Ovary (tissue), 10 donors: ENCODE measurements at places on chromosomes 2 and 18.

DNA sequence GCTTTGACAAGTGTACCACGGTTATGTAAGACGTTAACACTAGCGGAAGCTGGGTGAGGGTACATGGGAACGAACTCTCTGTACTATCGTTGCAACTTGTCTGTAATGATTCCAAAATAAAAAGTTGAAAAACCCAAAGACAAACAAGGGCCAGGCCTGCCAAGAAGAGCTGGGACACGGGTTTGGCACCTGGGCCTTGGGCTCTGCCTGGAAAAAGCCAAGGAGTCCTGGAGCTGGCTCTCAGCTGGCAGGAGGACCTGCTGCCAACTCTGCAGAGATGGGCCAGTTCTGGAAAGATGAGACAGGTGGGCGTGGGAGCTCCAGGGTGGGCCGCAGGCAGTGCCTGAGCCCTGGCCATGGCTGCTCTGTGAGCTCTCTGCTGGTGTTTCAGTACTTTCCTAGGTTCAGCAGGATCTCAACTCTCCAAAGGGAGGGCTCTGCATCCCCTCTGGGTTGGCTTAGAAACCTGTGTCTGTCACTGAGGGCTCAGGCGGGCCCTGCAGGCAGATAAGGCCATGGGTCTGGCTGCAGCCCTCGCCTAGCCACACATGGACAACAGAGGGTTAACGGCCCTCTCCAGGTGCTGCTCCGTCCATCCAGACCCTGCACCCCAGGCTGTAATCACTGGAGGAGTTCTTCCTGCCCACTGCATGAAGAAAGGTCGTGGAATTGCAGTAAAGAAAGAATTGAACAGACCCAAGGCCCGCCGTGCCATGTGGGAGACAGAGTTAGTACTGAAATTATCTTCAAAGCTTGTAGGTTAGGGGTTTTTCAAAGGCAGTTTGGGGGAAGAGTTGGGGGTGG, 89.9 kb downstream of the RHOB start:
- no peak for DNase-seq

DNA sequence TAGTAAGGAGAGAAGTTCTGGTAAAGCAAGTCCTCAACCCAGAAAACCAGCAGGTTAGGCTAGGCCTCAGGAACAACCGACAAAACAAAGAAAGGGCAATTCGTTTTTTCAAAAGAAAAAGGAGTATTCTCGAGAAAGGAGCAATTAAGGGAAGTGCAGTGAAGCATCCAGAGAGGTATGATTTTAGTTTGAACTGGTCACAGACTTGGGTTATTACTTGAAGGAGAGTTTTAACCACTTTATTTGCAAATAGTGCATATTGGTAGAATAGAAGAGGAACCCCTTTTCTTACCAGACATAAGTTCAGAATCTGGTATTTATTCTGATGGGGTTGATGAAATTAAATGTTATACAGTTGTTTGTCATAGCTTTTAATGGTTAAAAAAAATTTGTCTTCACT, 110.0 kb upstream of the GCFC2 start:
- DNase-seq = no peak

DNA sequence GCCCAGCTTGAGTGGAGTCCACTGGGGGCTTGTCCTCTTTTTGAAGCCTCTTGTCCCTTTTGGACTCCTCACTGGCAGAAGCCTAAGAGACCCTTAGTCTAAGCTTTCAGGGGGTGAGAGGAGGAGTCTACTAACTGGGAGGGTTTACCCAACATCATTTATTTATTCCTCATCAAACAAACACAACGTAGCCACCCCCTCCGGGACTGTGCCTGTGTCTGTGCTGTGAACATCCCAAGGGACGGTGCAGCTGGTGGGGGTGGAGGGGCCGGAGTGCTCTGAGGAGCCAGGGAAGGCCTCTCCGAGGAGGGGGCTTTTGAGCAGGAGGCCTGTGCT, 42.7 kb upstream of the TAF1B start:
- no peak for DNase-seq

- DNase-seq = peak; percentile 65
Measured at GRCh38 chr2:241882091-241882625, 12.6 kb downstream of the RTP5 start.

- DNase-seq = no peak
Measured at GRCh38 chr2:182728014-182728413, 12.0 kb downstream of the DNAJC10 start.

DNA sequence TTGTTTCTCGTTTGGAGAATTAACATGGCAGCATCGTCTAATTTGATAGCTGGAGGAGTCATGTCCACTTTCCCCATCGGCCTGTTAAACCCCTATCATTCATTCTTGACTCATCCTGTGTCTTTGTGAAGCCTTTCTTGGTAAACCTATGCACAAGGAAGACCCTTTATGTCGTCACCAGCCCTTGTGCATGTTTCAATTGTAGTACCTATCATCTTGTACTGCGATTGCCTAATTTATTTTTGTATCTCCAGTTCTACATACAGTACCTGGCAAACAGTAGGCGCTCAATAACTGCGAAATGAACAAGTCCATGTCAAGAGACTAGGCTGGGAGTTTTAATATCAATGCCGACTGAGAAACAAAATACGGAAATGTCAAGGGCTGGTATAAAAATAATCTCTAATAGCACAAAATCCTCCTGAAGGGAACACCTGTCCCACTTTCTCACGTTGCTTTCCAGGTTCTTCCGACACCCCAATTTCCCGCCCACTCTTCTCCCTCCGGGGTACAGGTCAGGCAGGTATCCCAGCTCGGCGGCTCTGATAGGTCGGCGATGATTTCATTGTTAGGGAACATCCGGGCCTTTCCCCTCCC, 1.3 kb upstream of the PPM1B start:
- DNase-seq = peak; percentile 31

- no peak for DNase-seq
Measured at GRCh38 chr18:75854808-75855207, 427.3 kb upstream of the SMIM21 start.

- no peak for DNase-seq
Measured at GRCh38 chr2:2575870-2576386, 244.9 kb upstream of the MYT1L start.

GRCh38 chr2:32284321-32284720, 6.6 kb downstream of the YIPF4 start:
- DNase-seq = no peak

DNA sequence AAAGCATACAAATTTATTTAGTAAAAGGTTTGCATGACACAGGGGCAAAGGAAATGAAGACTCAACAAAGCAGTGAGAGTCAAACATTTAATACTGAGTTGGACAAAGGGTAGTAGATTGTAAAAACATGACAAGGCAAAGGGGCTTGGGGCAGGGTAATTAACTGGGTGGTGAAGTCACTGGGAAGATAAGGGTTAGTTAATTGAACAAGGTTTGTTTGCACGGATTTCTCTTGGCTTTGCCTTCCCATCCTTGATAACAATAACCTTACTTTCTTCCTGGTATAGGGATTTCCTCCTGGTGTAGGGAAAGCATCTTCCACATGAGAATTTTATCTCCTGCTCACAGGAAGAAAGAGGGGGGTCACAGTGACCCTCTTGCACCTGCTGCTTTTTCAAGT, 26.8 kb upstream of the RTTN start:
- DNase-seq = no peak

DNA sequence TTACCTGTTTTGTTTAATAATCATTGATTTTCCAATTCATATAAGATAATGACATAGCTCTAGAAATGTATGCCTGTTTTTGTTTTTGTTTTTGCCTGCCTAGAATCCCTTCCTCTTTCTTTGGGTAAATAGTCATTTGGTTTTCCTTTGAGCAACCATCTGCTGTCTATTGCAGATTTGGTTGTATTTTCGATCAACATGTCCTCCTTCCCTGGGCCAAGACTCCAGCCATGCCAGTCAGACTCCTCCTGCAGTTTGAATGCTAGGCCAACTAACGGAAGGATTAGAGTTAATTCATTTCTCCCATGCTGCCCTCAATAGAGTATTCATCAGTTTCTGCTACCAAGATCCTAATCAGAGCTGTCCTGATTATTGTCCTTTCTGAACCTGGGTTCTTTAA, 67.1 kb downstream of the MAIP1 start:
- DNase-seq = no peak

GRCh38 chr18:75122334-75122958, 86.5 kb downstream of the PTGR3 start:
- no peak for DNase-seq

GRCh38 chr2:183614799-183615435, 490.7 kb downstream of the NUP35 start:
- no peak for DNase-seq

DNA sequence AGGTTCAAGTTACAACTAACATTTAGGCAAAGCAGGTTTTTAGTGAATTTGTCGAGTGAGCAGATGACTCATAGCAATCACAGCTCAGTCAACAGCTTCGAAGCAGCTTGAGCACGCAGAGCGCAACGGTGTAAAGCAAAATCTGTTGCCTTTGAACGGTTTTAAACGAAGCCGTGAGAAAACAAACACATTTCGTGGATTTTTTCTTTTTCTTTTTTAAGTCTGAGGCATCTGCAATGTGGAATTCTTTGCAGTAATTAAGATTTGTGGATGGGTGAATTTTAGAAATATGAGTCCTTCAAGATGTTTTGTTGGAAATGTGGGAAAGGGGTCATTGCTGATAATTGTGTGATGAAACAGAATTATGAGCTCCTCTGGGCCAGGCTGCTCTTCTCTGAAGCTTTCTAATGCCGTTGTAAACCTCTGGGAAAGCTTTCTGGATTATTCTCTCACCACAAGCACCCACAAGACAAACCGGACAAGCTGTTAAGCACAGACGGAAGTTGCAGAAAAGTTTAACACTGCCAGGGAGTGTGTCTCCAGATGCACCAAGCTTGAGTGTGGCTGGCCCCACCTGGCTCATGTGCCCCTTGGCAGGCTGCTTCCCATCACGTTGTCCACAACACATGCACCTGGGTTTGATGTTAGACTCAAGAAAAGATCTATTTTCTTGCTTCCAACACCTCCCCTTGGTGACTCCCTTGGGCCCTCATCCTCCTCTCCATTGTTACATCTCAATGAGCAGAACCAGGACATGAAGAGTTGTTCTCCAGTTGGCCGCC, 224.7 kb downstream of the ACKR3 start:
- no peak for DNase-seq

DNA sequence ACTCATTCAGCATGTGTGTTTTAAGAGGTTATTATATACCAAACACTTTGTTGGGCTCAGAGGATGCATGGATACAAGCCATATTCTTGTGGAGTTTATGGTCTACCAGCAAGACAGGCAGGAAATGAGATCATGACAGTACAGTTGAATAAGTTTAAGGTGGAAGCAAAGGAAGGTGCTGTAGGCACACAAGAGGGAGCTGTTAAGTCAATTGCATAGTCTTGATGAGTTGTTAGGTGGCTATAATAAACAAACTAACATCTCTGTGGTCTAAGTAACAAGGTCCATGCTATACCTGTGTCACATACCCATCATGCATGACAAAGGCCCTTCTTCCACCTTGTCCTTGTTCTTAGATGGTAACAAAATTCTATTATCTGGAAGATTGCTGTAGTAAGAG, 538.3 kb downstream of the CNTNAP5 start:
- DNase-seq = no peak

DNA sequence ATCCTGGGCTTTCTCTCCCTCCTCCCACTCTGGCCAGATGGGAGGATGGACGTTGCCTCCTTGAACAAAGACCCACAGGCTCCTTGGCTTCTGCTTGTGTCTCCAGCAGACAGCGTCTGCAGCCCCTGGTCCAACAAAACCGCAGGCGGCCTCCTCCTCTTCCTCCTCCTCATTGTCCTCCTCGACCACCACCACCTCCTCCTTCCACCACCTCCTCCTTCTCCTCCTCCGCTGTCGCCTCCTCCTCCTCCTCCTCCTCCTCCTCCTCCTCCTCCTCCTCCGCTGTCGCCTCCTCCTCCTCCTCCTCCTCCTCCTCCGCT, 45.7 kb upstream of the ALPP start:
- DNase-seq = no peak

DNA sequence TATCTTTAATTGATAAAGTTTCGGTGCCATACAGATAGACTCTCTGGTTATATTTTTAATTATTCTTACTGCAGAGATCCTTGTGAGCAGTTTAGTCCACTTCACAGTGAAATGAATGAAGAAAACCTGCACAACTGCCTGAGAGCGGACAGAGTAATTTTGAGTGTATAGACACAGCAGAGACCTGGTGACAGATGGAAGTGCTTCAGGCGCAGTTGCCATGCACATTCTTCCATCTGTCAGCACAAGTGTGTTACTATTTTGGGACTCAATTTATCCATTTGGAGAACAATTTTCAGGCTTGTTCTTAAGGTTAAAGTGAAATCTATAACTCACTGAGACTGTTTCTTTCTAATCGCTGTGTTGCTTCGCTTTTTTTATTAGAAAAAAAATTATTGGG, 147.8 kb upstream of the SPHKAP start:
- DNase-seq = no peak

- no peak for DNase-seq
Measured at GRCh38 chr2:207531032-207531952, 1.5 kb downstream of the CREB1 start.

- no peak for DNase-seq
Measured at GRCh38 chr2:158357699-158358098, 98.9 kb downstream of the CCDC148 start.

GRCh38 chr2:149885468-149885867, 297.9 kb upstream of the MMADHC start:
- no peak for DNase-seq

- no peak for DNase-seq
Measured at GRCh38 chr2:207491956-207492355, 37.8 kb upstream of the CREB1 start.

- no peak for DNase-seq
Measured at GRCh38 chr18:39030124-39030655, 1464.6 kb upstream of the CELF4 start.

DNA sequence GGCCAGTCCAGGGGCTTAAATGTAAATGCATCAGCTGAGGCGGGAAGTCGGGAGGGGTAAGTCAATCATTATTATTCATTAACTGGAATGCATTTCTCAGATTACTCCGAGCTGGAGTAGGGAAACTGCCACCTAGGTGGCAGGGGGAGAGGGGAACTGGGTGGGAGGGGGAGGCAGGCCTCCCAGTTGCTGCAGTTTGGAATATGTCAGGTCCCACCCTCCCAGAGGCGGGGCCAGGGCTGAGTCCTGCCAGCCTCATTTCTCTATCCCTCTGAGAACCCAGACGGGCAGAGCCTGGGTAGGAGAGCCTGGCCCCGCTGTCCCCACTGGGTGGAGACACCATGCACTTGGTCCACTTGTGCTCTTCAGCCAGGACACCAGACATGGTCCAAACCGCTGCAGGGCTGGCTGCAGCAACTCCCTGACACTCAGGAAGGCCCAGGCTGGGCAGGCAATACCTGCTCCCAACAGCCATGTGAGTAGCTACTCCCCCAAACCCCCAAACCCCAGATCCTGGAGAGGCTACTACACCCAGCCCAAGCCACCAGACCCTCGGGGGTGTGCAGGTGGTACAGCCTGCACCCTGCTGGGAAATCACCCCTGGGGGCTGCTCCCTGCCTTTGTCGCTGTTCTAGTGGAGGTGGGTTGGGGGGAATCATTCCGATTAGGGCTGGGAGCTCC, at the start of gene GPBAR1:
Gene GPBAR1 (plus strand): TSS at position 274 of the 681 bp plus-strand sequence. CDS start 1,710 bp downstream, outside the sequence.
- DNase-seq = peak; percentile 32

- DNase-seq = no peak
Measured at GRCh38 chr18:53785811-53786210, 438.7 kb downstream of the MBD2 start.
